ENCODE measurements at places on chromosomes 6 and 20. TPM values are rescaled to one million over a fixed set of nuclear protein-coding genes. Genes with fewer than 3 reads are reported as not detected.

OR2B6 gene
- 0.43 TPM for total RNA-seq

TMEM151B gene
- 0.25 TPM for total RNA-seq

MOXD1 gene
- total RNA-seq, result not detected

IL17F gene
- 12.3 TPM for total RNA-seq

ZNF311 gene
- total RNA-seq, result 2.1 TPM

RHAG gene
- not detected for total RNA-seq

SYCP2L gene
- total RNA-seq, result 0.14 TPM

IMPG1 gene
- not detected for total RNA-seq

PERP gene
- 4.6 TPM for total RNA-seq

BCAS1 gene
- total RNA-seq, result not detected

SLC16A10 gene
- total RNA-seq, result 4.9 TPM

KHDC1L gene
- total RNA-seq, result not detected

MYB gene
- 91.4 TPM for total RNA-seq

KPNA5 gene
- total RNA-seq, result 17.6 TPM

ZNF391 gene
- 3.9 TPM for total RNA-seq

RRP36 gene
- total RNA-seq, result 43.4 TPM

COL19A1 gene
- 0.26 TPM for total RNA-seq

THBD gene
- total RNA-seq, result not detected

THEMIS gene
- 13.4 TPM for total RNA-seq

CTCFL gene
- not detected for total RNA-seq

PCED1A gene
- 52.8 TPM for total RNA-seq

KCNQ5 gene
- total RNA-seq, result 9.8 TPM
